ENCODE measurements at places on chromosomes 16 and 17.

GRCh38 chr16:17474037-17474436 is 3.3 kb upstream of the XYLT1 start:
- DNase-seq = no peak

DNA sequence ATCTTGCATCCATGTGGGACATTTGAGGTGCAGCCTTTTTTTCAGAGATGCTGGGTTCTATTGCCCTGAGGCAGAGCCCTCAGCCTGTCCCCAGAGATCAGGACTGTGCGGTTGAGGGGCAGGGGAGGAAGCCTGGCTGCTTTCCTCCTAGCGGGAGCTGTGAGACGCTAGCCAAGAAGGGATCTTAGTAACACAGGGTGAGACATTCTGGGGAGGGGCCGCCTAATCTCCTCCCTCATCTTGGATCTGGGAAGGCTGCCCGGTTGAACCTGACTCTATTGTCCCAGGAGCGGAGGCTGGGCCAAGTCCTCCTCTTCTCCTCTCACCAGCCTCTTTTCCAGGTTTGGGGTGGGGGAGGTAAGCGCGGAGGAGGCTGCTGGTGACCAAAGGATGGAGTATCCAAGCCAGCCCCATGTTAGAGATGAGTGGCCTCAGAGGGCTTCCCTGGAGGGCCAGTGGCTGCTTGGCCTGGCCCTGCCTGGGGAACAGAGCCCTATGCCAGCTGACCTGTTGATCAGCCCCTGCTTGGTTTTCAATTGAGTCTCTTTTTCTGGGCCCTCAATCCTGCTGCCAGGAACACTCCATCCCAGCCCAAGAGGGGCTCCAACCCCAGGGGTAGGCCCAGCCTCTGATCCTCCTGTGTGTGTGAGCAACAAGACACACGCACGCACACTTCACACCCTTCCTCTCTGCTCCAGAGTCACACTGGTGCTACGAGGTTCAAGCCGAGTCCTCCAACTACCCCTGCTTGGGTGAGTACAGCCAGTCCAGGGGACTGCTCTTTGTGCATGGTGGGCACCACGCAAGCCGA is 5.0 kb downstream of the CA4 start:
- no peak for DNase-seq

- DNase-seq = no peak
Measured at GRCh38 chr17:19302791-19303331, 59.7 kb downstream of the B9D1 start.

GRCh38 chr17:1486802-1487695 is 5.4 kb downstream of the MYO1C start:
- no peak for DNase-seq

Measured in epithelial cell of prostate (primary cell).